ENCODE measurements at places on chromosomes 2 and 18.

DNA sequence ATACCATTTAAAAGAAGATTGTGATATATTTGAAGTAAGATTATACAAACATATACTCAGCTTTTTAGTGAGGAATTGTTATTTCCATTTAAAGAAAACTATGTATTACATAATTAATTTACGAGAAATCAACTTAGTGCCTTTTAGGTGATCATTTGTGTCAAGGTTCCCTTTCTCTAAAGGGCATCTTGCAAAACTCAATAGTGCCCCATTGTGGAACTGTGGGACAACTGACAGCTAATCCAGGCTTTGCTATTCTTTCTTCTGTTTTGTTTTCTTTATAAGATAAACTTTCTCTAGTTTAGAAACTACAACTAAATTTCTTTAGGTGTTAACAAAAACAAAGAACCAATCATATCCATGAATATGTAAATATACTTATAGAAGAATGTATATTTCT, 24.3 kb upstream of the VIT start:
- DNase-seq: peak; percentile 41

DNA sequence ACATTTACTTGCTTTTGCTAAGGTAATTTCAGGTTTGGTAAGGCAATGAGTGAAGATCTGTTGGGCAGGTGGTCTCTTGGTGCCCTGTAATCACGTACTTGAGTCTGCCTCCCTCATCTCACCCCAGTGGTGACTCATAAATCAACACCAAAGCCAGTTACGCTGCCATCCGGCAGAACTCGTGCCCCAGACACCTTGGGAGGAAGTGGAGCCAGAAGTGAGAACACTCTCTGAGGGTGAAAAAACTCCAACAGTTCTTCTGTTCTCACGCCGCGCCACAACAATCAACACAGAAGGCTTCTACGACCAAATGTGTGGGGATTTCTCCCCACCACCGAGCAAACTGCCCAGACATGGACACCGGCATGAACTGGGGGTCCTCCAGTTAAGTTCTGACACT, 206.2 kb downstream of the ARL4C start:
- no peak for DNase-seq

DNA sequence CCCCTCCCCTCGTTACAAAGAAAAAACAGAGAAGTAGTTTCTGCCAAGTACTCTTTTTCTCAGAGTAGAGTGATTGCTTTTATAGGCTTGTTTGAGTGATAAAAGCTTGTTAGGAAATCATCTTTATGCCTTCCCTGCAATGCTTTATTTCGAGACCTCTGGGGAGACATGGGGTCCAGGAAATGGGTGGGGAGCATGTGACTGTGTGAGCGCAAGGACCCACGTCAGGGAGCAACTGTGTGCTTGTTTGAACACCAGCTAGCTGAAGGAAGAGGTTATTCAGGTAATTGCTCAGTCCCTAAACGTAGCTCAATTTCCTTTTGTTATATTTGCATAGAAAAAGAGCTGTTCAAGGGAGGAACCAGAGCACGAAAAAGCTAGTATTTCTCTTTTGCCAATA, 187.3 kb downstream of the FAM210A start:
- no peak for DNase-seq

DNA sequence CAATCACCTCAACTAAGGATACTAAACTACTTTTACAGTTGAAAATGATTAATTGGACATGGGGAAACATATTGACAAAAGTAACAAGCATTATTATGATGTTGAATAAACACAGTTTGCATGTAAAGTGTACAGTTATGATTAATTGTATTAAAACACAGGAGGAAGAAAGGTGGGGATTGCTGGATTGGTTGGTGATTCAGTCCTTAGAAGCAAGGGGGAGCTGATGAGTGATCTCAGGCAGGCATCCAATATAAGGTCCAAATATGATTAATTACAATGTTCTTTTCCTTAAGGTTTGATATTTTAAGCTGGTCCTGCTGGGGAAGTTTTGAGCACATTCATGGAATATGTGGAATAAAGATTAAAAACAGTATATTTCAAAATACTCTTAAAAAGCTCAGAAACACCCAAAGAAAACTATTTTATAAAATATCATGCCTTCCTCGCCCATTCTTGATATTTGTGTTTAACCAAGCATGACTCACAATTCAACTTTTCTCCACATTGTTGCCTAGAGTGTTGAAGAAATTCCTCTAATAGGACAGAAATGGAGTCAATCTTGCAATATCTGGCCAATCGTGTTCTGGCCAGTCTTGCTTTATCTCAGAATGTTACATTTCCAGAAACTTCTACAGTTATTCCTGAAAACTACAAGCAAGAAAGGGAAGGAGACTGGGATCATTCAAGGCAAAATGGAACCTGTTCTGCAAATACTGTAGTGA, 268.2 kb downstream of the RPIA start:
- DNase-seq: no peak
